Uterus (tissue), 4 donors: ENCODE measurements at places on chromosomes 3 and 15. TPM values are rescaled to one million over a fixed set of nuclear protein-coding genes. Genes with fewer than 3 reads are reported as not detected.

C3orf20 gene
- total RNA-seq: 0.07 TPM

NDUFAF3 gene
- 96.6 TPM for total RNA-seq

CLDND1 gene
- total RNA-seq: 134 TPM

CIB2 gene
- total RNA-seq: 10.3 TPM

KBTBD13 gene
- not detected for total RNA-seq

EXD1 gene
- total RNA-seq: not detected

TM6SF1 gene
- total RNA-seq: 10.5 TPM

KCNMB2 gene
- 2.3 TPM for total RNA-seq

DUOX2 gene
- under 0.01 TPM for total RNA-seq

C3orf49 gene
- total RNA-seq: not detected

MORC1 gene
- not detected for total RNA-seq

OIP5 gene
- not detected for total RNA-seq
